Suprapubic skin (tissue), 4 donors: ENCODE measurements at places on chromosomes 5 and 9.

- H3K27ac ChIP-seq, result peak overlapping the region; percentile 73
- peaks cover 15% of the 10 kb centered on the region for H3K36me3 ChIP-seq
- H3K4me3 ChIP-seq, result peak overlapping the region; percentile 77
Observed at GRCh38 chr5:172958331-172959046, 735 bp upstream of the RPL26L1 start.

DNA sequence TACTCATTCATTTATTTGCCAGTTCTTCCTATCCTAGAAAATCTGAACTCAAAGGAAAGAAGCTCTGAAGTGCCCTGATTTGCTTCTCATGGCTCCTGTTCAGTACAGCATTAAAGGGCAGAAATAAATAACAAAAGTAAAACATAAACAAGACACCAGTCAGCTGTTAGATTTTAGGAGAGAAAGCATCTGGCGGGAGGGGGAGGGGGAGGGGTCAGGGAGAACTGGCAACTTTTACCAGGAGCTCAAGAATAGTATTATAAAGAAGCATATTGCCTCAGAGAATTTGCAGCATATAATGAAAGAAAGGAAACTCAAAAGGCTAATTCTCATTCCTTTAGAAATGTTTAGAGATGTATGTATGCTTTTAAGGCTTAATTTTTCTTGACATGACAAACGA, 68.1 kb downstream of the SEMA6A start:
- no peaks in the 10 kb centered on the region for H3K27me3 ChIP-seq
- no peaks in the 10 kb centered on the region for H3K36me3 ChIP-seq
- no peak overlapping the region for H3K4me3 ChIP-seq
- no peak overlapping the region for H3K27ac ChIP-seq
- no peak for DNase-seq

DNA sequence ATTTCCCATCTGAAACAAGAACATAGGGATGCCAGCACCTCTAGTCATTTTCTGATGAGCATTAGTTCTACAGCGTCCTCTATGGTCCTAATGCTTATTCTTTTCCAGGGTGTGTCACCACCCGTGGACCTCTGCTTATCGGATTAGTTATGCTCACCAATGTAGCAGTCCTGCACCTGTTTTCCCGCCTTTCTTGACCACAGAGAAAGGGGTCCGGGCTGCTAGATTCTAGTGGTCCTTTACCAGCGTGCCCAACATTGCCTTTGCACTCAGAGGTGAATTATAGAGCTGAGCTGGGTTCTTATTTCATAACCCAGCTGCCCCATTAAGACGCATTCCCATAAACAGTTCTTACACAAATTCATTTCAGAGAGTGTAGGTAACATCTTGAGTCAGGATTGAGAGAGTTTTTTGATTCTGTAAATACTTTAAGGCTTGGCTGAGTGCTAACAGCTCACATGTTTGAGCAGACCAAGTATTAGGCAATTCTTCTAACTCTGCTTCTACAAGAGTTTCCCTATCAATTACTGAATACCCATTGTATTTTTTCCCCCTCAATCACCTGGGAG, 2205.1 kb upstream of the C9orf72 start:
- H3K4me3 ChIP-seq, result no peak overlapping the region
- H3K27me3 ChIP-seq, result no peaks in the 10 kb centered on the region
- DNase-seq, result no peak

DNA sequence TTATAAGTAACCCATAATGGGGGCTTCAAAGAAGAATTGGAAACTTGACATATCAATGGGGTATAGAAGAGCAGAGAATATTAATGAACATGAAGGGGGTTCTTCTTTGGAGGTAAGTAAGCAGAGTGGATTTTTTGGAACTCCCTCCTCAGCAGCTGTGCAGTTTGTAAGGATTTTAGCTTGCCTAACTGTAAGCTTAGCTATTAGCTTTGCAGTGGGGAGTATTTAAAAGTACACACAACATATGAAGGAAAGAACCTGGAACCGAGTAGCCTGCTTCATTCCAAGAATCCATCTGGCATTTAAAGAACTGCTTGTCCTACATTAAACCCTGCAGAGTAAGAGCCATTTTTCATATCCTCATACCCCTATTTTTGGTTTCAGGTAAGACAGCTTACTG, 2.2 kb upstream of the PBX3 start:
- peaks cover 25% of the 10 kb centered on the region for H3K4me1 ChIP-seq
- no peaks in the 10 kb centered on the region for H3K27me3 ChIP-seq
- no peak overlapping the region for H3K27ac ChIP-seq
- DNase-seq, result no peak

DNA sequence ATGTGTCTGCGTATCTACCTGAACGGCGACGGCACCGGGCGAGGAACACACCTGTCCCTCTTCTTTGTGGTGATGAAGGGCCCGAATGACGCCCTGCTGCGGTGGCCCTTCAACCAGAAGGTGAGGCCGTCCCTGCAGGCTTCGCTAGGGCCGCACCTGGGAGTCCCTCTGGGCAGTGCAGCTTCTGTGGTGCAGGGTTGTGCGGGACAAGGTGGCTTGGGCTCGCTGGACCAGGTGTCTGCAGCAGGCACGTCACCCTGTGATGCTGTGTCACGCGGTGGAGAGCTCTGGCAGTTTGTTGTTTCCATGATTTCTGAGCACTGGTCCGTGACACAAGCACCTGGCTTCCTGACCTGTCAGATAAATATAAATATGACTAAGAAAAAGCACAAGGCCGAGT, 20.7 kb downstream of the FBXW5 start:
- peaks cover 10% of the 10 kb centered on the region for H3K4me1 ChIP-seq
- H3K27ac ChIP-seq, result no peak overlapping the region
- peaks cover 63% of the 10 kb centered on the region for H3K36me3 ChIP-seq
- H3K27me3 ChIP-seq, result no peaks in the 10 kb centered on the region

DNA sequence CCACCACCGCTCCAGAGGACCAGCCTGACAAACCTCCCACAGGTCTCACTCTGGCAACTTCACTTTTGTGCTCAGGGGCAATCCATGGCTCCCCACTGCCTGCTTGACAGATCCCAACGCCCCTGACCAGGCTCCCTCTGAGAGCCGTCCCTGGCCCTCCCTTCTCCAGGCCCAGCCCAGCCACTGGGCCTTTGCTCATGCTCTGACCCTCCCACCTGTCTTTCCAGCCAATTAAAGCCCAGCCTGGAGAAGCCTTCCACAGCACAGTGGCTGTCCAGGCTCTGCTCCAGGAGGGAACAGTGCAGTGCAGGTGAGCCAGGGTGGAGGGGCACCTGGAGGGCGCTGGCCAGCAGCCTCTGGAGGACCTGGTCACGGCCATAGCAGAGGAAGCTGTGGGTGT, 3.3 kb downstream of the ENTPD2 start:
- H3K27ac ChIP-seq, result no peak overlapping the region
- no peak overlapping the region for H3K4me3 ChIP-seq
- H3K36me3 ChIP-seq, result no peaks in the 10 kb centered on the region
- peaks cover 53% of the 10 kb centered on the region for H3K4me1 ChIP-seq

- no peak for DNase-seq
- H3K4me3 ChIP-seq, result no peak overlapping the region
- peaks cover 48% of the 10 kb centered on the region for H3K36me3 ChIP-seq
Observed at GRCh38 chr9:32456564-32456963, 69.4 kb downstream of the RIGI start.

DNA sequence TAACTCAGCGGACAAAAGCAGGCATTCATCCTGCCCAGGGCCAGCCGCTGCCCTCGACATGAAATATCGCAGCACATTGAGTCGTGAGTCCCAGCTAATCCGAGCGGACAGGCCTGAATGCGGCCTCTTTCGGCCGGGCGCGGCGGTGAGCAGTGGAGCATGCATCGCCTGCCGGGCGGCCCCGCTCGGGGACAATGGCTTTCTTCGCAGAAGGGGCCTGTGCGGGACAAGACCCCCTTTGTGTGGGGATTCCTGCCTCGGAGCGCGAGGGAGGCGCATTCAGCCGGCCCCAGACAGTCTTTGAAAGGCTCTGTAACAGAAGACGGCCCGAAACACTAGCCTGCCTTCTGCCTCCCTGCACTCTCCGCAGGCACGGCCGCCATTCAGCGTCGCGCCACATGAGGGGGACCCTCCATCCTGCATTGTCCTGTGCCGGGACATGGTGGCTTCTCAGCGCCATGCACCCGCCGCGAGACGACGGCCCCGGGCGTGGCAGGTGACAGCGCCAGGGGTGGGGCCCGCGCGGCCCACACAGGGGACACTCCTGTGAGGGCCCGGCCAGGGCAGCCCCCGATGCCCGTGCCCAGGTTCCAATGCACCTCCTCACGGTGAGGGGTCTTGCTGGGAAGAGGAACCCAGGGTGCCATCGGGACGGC, 52.0 kb downstream of the EXD3 start:
- H3K36me3 ChIP-seq, result peaks cover 36% of the 10 kb centered on the region
- H3K27ac ChIP-seq, result no peak overlapping the region

DNA sequence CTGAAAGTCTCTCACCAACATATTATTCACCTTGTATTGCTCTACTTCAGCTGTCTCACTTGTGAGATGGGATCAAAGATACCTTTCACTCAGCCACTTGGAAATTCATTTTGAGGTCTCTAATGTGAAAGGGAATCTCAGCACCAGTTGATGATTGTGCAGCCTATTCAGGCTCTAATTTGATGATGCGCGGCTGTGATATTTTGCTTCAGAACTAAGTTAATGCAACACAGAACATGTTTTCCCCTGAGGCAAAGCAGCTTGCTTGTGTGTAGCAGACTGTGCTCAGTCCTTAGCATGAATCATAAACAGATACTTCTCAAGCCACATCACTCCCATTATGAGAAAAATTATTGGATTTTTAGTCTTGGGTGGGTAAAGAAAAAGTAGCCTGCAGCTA, 378.8 kb downstream of the OSTF1 start:
- H3K4me1 ChIP-seq, result no peaks in the 10 kb centered on the region
- no peaks in the 10 kb centered on the region for H3K27me3 ChIP-seq
- no peaks in the 10 kb centered on the region for H3K36me3 ChIP-seq
- no peak for DNase-seq

DNA sequence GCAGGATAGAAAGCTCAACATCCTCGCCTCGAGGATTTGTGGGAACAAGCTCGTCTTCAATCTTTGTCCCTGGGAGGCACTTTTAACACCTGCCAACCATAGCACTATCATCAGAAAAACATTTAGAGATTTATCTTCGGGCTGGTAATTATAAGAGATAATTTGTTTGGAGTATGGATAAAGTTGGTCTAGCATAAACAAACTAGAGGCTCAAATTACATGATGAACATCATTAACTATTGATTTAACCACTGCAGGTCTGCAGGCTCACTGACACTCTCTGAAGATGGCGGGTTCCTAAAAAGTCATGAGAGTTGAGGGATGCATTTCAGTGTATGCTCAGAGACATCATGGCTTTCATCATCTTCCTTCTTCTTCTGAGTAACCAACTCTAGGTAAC, 25.8 kb upstream of the PCA3 start:
- no peak overlapping the region for H3K4me3 ChIP-seq
- H3K27me3 ChIP-seq, result no peaks in the 10 kb centered on the region
- no peak overlapping the region for H3K27ac ChIP-seq
- DNase-seq, result no peak

GRCh38 chr5:5278201-5278814, 138.2 kb downstream of the ADAMTS16 start:
- no peak for DNase-seq
- no peak overlapping the region for H3K27ac ChIP-seq
- no peaks in the 10 kb centered on the region for H3K27me3 ChIP-seq

- H3K27ac ChIP-seq, result no peak overlapping the region
- DNase-seq, result no peak
- peaks cover 58% of the 10 kb centered on the region for H3K36me3 ChIP-seq
- no peaks in the 10 kb centered on the region for H3K27me3 ChIP-seq
- H3K4me3 ChIP-seq, result no peak overlapping the region
Observed at GRCh38 chr5:132207778-132208177, 19.9 kb downstream of the P4HA2 start.
